ENCODE measurements at places on chromosomes 13 and 19.

DNA sequence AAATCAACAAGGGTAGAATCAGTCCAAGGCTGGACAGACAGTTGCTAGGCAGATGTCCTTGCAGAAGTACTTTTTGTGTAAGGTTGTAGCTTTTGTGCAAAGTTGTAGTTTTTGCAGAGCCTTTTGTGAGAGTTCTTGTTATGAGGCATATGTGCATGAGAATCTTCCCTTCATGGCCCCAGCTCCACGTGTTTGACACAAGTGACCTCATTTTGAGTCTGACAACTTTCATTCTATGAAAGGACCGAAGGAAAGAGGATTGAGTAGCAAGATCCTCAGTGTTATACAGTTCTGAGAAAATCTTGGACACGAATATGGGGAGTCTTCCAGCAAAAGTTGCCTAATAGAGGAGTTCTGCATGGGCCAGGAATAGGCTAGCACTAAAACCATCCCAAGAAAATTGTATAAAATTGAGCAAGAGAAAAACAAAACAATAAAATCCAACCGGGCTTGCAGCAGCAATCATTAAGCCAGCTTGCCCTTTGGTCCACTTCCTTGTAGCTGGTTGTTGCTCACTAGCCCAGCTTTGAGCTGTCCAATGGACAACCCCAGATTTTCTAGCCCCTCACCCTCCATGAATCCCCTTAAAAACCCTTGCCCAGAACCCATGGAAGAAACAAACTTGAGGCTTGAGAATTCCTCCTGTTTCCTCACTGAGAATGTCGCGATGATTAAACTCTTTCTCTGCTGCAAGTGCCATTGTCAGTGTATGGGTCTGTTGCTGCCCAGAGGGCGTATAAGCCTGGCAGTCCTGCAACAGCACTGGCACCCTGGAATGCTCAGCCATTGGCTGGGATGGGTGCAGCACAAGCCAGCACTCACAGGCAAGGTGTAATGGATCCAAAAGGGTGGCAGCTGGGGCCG is 6.5 kb downstream of the EPSTI1 start:
- DNase-seq: no peak

- DNase-seq: no peak
Measured at GRCh38 chr13:73146707-73147106, 87.9 kb downstream of the KLF5 start.

GRCh38 chr13:106846571-106847448 is 278.9 kb upstream of the ARGLU1 start:
- DNase-seq: no peak

- DNase-seq: no peak
Measured at GRCh38 chr13:106042996-106043581, 492.4 kb downstream of the EFNB2 start.

DNA sequence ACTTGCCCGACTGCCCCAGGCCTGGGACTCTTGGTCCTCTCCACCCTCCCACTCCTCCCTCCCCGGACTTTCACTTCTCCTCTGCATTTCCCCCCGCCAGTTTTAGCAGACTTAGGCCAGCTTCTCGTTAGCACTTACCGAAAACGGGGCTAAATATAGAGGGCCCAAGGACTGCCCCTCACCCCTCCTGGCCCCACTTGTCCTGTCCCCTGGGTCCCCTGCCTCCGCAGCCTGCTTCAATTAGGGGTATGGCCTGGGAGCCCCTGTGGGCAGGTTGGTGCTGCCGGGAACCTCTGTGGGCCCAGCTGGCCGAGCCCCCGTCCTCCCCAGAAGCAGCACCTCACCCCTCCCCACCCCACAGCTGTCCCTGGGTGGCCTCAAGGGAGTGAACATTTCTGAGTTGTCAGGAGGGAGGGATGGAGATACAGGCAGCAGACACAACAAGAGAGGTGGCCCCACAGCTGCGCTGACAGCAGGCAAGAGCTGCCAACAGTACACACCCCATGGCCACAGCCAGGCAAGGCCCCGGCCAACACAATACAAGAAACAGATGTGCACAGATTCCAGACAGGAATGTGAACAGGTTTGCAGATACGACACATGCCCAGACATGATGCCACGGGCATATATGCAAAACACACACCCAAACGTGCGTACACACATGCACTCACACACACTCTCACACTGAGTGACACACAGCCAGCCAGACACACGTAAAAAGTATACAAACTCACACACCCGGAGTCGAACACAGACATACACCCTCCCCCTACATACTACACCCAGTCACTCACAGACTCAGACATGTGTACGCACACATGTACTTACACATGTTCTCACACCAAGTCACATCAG is 2.6 kb downstream of the POU2F2 start:
- no peak for DNase-seq

GRCh38 chr13:78602561-78603239 is 652 bp downstream of the POU4F1 start:
- no peak for DNase-seq

GRCh38 chr19:38977445-38978325 is 2.1 kb upstream of the FBXO17 start:
- DNase-seq: no peak
